ENCODE measurements at places on chromosomes 5 and 9. TPM values are rescaled to one million over a fixed set of nuclear protein-coding genes. Genes with fewer than 3 reads are reported as not detected.

GRCh38 chr9:124251605-124252378 lies 6.0 kb upstream of the NEK6 start:
- no peak overlapping the region for H3K4me3 ChIP-seq
- DNase-seq = no peak
- H3K27ac ChIP-seq = no peak overlapping the region
- peaks cover 9% of the 10 kb centered on the region for H3K4me1 ChIP-seq
- H3K27me3 ChIP-seq = no peaks in the 10 kb centered on the region
- H3K36me3 ChIP-seq = no peaks in the 10 kb centered on the region

DNA sequence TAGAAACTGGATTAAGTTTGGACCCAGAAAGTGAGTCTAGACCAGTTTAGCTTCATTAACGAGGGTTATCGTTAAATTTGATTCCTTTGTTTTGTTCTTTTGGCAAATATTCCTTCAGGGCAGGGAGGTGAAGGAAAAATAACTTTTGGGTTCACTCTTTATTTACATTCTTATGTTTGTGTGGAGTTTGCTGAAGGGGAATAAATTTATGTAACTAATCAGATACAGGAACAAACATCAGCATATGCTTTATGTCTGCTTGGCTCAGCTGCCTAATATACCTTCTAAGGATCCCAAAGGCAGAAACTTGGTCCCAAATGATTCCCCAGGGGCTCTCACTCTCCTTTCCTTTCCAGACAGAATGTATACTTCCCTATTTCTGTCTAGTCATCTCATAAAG lies 132.4 kb downstream of the MCTP1 start:
- no peak overlapping the region for H3K4me3 ChIP-seq
- no peak for DNase-seq
- no peaks in the 10 kb centered on the region for H3K4me1 ChIP-seq
- H3K27me3 ChIP-seq = no peaks in the 10 kb centered on the region

DNA sequence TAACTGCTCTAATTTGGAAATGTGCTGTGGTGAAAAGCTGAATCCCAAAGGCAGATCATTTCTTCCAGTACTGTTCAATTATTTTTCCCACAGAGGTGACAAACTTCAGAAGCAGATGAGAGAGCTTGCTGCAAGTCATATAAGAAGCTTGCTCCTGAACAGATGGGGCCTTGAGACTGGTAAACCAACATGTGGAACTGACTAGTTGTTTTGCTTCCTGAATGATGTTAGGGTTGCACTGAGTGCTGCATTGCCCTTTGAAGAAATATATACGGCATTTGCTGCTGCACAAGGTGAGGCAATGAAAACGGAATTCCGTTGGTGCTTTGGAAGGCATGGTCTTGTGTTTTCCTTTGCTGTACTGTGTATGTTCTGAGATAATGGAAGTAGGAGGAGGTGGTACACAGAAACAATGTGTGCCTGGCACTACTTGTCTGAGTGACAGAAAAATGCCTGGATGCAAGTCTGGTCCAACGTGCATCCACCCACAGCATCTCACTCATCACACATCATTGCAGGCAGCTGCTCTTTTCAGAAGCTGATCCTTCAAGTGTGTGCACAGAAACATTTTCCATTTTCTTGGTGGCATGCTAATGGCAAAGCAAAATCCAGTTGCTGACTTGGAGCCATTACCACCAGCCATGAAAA lies 76.9 kb downstream of the ANKH start:
- no peak overlapping the region for H3K27ac ChIP-seq
- DNase-seq = no peak
- H3K27me3 ChIP-seq = no peaks in the 10 kb centered on the region
- H3K4me3 ChIP-seq = no peak overlapping the region
- no peaks in the 10 kb centered on the region for H3K36me3 ChIP-seq

GRCh38 chr9:93194641-93195040 lies 10.7 kb downstream of the WNK2 start:
- DNase-seq = no peak
- no peak overlapping the region for H3K27ac ChIP-seq
- H3K36me3 ChIP-seq = no peaks in the 10 kb centered on the region
- H3K27me3 ChIP-seq = no peaks in the 10 kb centered on the region
- no peak overlapping the region for H3K4me3 ChIP-seq

Gene PCDHGA8
- total RNA-seq = not detected

- no peaks in the 10 kb centered on the region for H3K36me3 ChIP-seq
- no peaks in the 10 kb centered on the region for H3K27me3 ChIP-seq
- DNase-seq = no peak
- no peaks in the 10 kb centered on the region for H3K4me1 ChIP-seq
- no peak overlapping the region for H3K4me3 ChIP-seq
- no peak overlapping the region for H3K27ac ChIP-seq
These were observed 521.0 kb upstream of the WWC1 start for GRCh38 chr5:167770461-167770860.

DNA sequence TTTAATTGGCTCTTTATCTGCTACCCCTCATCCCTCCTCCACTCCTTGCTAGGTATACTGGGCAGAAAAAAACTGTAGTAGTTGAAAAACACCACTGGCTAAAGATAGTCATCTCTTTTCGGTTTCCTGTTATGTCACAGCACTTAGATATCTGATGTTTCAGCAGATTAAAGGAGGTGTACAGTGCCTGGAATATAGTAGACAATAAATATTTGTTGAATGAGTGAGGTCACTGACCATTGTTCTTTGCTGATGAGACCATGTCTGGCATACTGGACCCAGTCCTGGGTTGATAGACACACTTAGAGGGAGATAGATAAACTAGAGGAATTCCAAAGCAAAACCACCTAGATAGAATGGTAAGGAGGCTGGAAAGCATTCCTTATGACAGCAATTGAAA lies 3.2 kb downstream of the GRPEL2 start:
- no peak overlapping the region for H3K27ac ChIP-seq
- peaks cover 60% of the 10 kb centered on the region for H3K36me3 ChIP-seq
- H3K4me3 ChIP-seq = no peak overlapping the region

DNA sequence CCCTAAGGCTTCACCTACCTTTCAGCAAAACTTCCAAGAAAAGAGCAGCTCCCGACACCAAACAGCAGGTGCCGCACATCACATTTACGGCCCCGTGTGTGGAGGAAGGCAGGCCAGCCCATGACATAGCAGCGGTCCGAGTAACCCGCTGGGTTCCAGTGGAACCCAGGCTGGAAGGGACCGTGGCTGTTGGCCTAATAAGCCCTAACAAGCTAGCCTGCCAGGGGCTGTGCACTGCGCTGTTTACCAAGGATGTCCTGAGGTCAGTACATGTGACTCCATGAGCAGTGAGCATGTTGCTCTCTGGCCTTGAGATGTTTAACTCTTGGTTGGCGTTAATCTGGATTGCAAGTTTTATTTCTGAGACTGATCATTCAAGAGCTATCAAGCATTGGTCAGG lies 131.5 kb downstream of the FSTL4 start:
- H3K27me3 ChIP-seq = no peaks in the 10 kb centered on the region
- no peak for DNase-seq
- H3K27ac ChIP-seq = peak overlapping the region; percentile 40
- H3K4me3 ChIP-seq = no peak overlapping the region
- H3K36me3 ChIP-seq = no peaks in the 10 kb centered on the region

Gene GRIN3A
- total RNA-seq = not detected

DNA sequence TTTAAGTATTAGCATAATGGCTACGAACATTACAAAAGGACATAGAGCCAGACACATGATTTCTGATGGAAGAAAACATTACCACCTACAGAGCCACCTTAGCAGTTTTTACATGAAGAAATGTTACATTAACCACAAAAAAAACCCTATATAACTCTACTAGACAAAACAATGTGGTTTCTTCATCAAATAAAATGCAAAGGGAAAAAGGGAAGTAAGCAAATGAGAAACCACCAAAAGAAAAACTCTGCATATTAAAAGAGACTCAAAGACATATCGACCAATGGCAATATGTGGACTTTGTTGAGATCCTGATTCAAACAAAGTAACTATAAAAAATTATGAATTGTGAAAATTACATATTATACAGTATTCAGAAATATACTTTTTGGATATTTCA lies 132.7 kb downstream of the TSSK1B start:
- H3K4me1 ChIP-seq = no peaks in the 10 kb centered on the region
- no peaks in the 10 kb centered on the region for H3K36me3 ChIP-seq
- DNase-seq = no peak
- H3K4me3 ChIP-seq = no peak overlapping the region
- H3K27me3 ChIP-seq = no peaks in the 10 kb centered on the region
- no peak overlapping the region for H3K27ac ChIP-seq

DNA sequence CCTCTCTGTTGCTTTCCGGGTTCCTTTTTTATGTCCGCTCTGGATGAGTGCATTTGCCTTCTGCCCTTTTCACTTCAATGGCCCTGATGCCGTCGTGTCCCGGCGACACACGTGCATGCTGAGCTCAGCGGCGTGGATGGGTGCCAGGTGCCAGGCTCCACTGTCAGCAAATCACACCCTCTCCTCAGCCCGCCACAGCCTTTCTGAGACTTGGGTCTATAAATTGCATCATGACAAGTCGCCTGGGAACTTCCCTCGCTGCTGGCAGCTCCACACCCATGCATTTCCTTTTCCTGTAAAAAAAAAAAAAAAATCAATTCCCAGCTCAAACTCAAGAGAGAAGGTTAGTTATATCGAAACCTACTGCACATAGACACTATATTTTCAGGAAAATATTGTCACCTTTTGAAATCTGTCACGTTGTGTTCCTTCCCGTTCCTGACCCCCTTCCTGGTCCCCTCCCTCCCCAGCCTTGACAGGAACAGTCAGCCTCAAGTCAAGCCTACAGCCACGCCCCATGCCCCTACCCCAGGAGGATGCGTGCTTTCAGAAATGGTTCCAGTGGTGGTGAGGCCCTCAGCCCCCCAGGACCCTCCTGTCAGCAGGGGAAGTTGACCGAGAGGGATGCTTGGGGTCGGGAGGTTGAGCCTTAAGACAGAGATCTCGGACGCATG lies 110.3 kb upstream of the PTCH1 start:
- H3K4me1 ChIP-seq = no peaks in the 10 kb centered on the region
- no peak for DNase-seq
- H3K27me3 ChIP-seq = peaks cover 85% of the 10 kb centered on the region
- H3K4me3 ChIP-seq = no peak overlapping the region
- no peak overlapping the region for H3K27ac ChIP-seq
- no peaks in the 10 kb centered on the region for H3K36me3 ChIP-seq

GRCh38 chr5:93071710-93072109 lies 509.3 kb downstream of the NR2F1-AS1 start:
- H3K27ac ChIP-seq = no peak overlapping the region
- peaks cover 8% of the 10 kb centered on the region for H3K4me1 ChIP-seq
- no peak overlapping the region for H3K4me3 ChIP-seq
- DNase-seq = no peak
- no peaks in the 10 kb centered on the region for H3K27me3 ChIP-seq

Gene RGS7BP
- not detected for total RNA-seq

- H3K27ac ChIP-seq = peak overlapping the region; percentile 90
- peaks cover 25% of the 10 kb centered on the region for H3K4me1 ChIP-seq
- H3K27me3 ChIP-seq = no peaks in the 10 kb centered on the region
These were observed 475 bp downstream of the DDX31 start for GRCh38 chr9:132669319-132669697.

DNA sequence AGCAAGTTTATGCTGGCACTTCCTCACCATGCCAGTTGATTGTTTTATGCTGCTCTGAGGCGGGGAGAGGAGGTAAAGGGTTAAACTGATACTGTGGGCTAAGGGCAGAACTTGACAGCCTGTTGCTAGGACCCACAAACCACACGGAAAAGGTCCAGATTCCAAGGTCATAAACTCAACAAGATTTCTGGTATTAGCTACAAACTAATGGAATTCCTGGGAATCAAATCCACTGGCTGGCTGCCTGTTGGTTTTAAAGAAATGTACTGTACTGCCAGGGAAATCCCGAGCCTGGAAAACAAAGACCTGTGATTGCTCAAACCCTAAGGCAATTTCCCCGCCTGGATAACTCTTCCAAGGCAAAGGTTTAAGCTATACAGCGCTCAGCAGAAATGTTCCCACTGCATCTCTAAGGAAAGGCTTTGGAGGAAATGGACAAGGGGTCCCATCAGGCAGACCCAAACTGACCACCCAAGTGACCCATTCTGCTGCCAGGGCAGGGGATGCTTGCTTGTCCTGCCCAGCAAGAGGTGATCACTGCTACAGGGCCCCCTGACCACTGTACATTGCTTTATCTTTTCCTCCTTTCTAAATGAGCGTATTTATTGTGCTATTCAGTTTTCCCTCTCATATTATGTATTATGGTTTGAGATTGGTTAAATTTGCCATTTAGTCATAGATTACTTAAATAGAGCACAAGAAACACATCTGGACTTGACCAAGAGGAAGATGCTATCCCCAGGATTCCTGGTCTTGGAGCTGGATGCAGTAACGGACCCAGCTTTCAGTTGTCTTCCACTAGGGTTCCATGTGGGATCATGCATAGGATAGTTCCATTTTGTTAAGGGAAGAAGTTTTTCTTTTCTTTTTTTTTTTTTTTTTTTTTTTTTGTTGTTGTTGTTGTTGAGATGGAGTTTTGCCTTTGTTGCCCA lies 124.3 kb downstream of the SUSD1 start:
- H3K36me3 ChIP-seq = no peaks in the 10 kb centered on the region
- DNase-seq = no peak
- no peak overlapping the region for H3K27ac ChIP-seq
- no peak overlapping the region for H3K4me3 ChIP-seq
- no peaks in the 10 kb centered on the region for H3K27me3 ChIP-seq

GRCh38 chr5:117788596-117788995 lies 1199.8 kb downstream of the DTWD2 start:
- H3K4me3 ChIP-seq = no peak overlapping the region
- DNase-seq = no peak
- H3K36me3 ChIP-seq = no peaks in the 10 kb centered on the region
- no peak overlapping the region for H3K27ac ChIP-seq
- no peaks in the 10 kb centered on the region for H3K27me3 ChIP-seq

DNA sequence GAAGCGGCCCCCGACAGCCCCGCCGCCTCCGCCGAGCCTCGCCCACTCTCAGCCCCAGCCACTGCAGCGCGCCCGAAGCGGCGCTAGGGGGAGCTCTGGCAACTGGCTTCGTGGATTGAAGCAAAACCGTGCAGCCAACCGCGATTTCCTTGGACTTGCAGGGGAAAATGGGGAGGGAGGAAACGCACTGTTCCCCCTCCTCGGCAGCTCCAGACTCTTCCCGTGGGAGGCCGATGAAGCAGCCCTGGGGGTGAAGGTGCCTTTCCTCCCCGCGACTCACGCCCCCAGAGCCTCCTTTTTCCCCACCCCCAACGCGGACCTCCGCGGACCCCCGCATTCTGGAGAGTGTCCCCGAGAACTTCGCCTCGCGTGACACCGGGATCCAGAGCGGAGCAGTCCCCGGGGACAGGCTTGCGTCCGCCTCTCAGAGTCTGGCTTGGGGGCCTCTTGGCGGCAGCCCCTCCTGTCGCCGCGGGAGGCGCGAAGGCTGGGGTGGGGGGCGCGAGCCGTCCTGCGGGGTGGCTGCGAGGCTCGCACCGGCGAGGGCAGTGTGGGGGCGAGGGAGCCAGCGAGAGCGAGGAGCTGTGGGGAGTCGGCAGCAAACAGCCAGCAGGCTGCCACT lies 3.8 kb downstream of the IER5L start:
- H3K27ac ChIP-seq = peak overlapping the region; percentile 88
- no peaks in the 10 kb centered on the region for H3K27me3 ChIP-seq
- peak overlapping the region; percentile 95 for H3K4me3 ChIP-seq
- peak; percentile 90 for DNase-seq
- H3K4me1 ChIP-seq = peaks cover 26% of the 10 kb centered on the region
